ENCODE measurements at places on chromosomes 12 and 14.

DNA sequence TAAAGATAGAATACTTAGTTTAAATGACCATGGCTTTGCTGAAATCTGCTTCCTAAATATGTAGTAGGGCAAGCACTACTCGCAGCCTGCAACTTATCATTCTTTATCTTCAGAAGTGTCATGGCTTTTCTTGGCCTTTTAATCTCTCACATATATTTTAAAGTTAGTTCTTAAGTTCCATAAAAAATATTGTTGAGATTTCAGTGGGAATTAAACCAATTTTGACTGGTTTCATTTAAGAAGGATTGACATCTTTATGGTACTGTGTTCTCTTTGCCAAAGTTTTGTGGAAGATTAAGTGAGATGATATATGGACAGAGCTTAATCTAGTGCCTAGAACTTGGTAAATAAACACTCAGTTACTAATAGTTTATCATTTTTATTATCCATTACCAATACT, 56.7 kb downstream of the KIAA0586 start:
- DNase-seq, result no peak

GRCh38 chr12:102093319-102093718, 26.6 kb downstream of the NUP37 start:
- DNase-seq, result no peak

DNA sequence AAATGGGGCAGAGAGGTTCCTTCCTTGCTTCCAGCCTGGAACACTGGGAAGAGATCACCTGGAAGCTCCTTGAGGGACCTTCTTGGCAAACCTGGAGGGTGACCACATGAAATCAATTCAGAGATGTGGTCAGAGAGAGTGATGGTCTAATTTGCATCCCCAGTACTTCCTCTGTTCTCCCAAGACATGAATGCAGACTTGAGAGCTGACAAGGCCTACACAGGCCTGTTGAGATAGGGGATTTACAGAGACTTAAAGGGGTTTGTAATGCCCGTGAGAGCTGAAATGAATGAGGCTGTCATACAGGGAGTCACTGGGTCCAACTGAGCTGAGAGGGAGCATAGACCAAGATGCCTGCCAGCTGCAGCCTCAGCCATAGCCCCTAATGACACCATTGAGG, 45.1 kb downstream of the TMX1 start:
- no peak for DNase-seq

GRCh38 chr14:28356819-28357218, 409.8 kb upstream of the FOXG1 start:
- DNase-seq, result no peak

DNA sequence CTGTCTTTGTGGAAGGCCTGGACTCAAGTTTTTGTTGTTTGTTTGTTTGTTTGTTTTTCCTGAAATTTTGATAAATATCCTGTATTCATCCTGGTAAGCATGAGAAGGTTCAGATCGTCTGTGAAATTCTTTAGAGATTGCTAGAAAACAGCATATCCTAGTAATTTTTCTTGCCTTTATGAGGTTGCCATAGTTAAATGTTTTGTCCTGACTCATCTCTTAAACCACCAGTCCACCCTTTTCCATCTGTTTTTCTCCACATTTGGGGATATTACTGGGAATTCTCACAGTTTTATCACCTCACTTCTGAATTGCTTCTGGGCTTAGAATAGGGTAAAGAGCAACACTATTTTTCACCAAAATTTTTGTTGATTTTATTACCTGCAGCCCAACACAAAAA, 248.3 kb downstream of the FBXL14 start:
- no peak for DNase-seq

- peak; percentile 43 for DNase-seq
Observed at GRCh38 chr12:57738661-57739237, at the start of gene AGAP2. Gene AGAP2 (minus strand): TSS chr12:57738742. CDS start chr12:57738246, 496 bp downstream.

- no peak for DNase-seq
Observed at GRCh38 chr14:92549105-92549858, 35.7 kb downstream of the RIN3 start.

GRCh38 chr12:131223791-131224225, 270.1 kb downstream of the ADGRD1 start:
- DNase-seq, result no peak

Measured in DMS79 treated with DMSO at 0.1 percent for 48 hours (cell line).